Dermis microvascular lymphatic vessel endothelial cell (primary cell): ENCODE measurements at places on chromosomes 5 and 9.

DNA sequence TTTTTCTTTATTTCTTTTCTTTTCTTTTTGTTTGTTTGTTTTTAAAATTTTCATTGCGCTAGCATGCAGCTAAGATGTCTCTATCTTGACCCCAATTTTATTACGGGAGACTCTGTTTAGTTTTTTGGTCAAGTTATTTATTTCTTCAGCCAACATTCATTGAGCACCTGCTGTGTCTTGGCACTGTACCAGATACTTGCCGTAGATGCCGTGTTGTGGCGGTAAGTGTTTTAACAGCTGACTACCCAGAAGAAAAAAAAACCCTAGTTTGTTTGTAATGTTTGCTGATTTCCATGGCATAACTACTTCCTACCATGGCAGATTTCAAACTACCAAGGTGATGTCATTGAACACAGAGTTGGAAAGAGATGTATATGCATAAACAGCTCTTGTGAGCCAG, 65.0 kb downstream of the UGCG start:
- DNase-seq, result peak; percentile 94

DNA sequence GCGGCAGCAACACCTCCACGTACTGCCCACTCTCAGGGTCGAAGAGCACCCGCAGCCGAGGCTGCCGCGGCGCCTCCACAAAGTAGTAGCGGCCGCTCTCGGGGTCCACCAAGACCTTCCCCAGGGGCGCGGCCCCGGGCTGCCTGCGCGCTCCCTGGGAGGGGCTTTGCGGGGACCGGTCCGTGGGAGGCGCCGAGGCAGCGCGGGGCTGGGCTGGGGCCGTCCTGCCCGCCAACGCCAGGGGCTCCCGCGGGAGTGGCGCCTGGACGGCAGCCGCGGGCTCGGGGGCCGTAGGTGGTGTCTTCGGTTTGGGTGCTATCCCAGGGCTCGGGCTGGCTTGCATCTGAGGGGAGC, 2.6 kb upstream of the MZB1 start:
- no peak for DNase-seq

DNA sequence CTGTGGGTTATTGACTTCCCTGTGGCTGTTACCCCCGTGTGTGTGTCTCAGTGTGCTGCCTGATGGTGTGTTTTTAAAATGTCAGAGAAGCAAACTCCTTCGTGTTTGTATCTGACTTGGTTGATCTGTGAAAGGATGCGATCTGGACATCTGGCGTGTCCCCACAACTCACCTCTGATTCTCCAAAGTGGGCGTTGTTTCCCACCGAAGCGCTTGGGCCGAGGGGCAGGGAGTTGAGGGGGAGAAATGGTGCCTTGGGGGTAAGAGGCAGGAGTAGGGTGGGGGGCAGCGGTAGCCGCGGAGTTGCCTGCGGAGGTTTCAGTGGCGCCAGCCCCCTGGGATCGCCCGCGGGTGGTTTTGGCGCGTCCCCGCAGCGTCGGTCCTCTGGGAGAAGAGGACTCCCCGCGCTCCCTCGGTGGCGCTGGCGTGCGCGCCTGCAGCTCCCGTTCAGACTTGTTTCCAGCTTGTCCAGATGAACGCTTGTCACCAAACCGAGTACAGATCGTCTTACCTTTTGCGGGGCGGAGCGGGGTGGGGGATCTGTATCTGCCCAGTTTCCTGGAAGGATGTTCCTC, 1.1 kb downstream of the MAST4 start:
- DNase-seq, result peak; percentile 26

- DNase-seq, result no peak
These were observed 50.0 kb downstream of the ATPSCKMT start for GRCh38 chr5:10199692-10200091.

- no peak for DNase-seq
These were observed 25.8 kb upstream of the DAP start for GRCh38 chr5:10786835-10787234.

DNA sequence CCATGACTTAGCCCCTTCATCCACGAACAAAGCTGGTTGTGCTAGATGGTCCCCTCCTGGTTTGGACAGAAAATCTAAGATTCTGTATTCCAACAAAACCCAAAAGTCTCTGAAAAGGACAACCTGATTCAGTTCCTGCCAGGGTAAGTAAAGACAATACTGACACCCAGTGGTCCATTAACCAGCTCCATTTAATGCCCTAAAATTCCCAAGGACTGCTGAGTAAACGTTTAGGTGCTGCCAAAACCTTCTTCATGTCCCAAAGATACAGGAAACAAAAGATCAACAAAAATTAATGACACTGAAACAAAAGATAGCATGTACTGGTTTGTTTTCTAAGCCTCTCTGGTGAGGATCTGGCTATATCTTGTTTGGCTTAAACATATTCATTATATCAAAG, 25.3 kb upstream of the PPP1R2B start:
- no peak for DNase-seq

DNA sequence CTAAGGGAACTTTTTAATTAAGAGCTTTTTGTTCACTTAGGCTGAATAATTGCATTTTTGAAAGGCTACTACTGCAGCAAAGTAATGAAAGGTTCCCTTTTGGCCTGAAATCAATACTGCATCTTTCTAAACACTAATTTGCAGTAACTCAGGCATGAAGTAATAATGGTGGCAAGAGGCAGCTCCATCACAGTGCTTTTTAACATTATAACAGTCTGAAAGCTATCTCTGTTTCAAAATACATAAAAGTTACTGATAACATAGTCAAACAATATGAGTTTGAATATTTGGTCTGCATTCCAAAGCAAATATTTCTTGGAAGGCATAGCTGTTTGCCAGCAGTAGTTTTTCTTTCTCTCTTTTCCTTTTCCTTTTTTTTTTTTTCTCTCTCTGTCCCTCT, 113.4 kb downstream of the FBN2 start:
- DNase-seq, result no peak

DNA sequence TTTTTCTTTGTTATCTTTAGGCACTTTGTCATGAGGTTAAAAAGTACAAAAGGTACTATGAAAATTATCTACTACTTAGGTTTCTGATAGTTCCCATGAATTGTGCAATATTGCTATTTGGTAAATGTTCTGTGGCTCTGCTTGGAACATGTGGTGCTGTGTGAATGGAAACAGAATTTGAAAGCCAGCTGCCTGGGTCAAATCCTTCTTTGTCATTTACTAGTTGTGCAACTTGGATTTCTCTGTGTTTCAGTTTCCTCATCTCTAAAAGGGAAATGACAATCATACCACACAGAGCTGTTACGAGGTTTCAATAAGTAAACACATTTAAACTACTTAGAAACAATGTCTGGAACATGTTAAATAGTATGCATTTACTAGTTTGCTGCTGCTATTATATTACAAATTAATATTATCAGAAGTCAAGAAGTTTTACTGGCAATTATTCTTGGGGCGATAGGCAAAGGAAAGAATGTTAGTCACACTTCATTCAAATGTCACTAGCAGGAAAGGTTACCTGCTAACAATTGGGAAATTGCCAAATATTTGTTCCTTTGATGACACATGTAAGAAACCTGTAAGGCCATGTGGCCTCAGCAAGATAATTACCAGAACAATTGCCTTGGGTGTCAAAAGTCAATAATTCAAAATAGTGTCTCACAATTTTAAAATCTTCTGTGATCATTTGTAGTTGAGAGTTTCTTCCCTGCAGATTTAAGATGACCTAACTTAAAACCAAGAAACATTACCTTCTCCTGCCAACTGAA, 184.8 kb downstream of the KIAA0825 start:
- peak; percentile 88 for DNase-seq

- no peak for DNase-seq
These were observed 599.7 kb upstream of the FTMT start for GRCh38 chr5:121251954-121252353.

DNA sequence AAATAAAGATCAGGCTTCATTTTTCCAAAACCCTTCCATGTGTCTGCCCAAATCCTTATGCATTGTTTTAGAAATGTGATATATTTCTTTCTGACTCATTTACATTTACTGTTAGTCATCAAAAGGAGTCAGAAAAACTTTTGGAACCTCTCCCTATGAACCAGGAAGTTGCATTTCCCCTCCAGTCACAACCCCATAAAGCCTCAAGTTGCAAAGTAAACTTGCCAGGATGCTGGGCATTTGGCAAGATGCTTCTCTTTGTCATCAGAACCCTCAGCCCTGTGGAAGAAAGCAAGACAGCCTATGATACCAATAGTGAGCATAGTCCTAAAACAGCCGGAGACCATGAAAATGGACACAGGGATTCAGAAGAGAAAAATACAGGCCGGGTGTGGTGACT, 84.2 kb downstream of the MUSK start:
- peak; percentile 33 for DNase-seq

DNA sequence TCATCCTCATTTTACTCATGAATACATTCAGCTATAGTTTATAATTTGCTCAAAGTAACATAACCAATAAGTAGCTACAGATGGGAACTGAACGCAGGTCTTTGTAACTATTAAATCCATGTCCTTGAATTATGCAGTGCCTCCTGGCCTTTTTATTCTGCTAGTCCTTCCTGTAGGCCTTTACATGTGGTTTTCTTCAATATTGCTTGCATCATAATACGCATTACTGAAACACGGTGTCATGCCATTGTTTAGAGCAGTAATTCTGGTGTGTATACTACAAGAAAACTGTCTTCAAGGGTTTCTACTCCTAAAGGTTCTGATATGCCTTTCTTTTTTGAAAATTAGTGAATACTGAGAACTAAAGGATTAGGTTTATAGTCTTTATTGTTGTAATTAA, 20.7 kb downstream of the CWC27 start:
- no peak for DNase-seq

- DNase-seq, result no peak
These were observed 18.9 kb downstream of the BNIP1 start for GRCh38 chr5:173163219-173163618.

GRCh38 chr5:17113174-17113958, 104.1 kb upstream of the BASP1 start:
- no peak for DNase-seq

GRCh38 chr5:144638787-144639186, 468.1 kb downstream of the KCTD16 start:
- DNase-seq, result no peak

GRCh38 chr9:131096269-131097125, at the start of gene AIF1L:
TSS of gene AIF1L (plus strand) at chr9:131096531. CDS start at chr9:131096630, 99 bp downstream.
- no peak for DNase-seq

- DNase-seq, result no peak
These were observed 55.7 kb upstream of the SAP30L start for GRCh38 chr5:154390096-154390495.

- peak; percentile 93 for DNase-seq
These were observed 1.1 kb upstream of the TRIM41 start for GRCh38 chr5:181221792-181222629.

GRCh38 chr5:176775409-176775808, 35.0 kb upstream of the UNC5A start:
- DNase-seq, result no peak

GRCh38 chr9:19457693-19458009, 48.8 kb downstream of the ACER2 start:
- DNase-seq, result no peak

- DNase-seq, result no peak
These were observed 40.2 kb upstream of the TAS2R1 start for GRCh38 chr5:9670371-9670770.

GRCh38 chr5:88827997-88828396, 55.0 kb downstream of the MEF2C start:
- DNase-seq, result no peak

DNA sequence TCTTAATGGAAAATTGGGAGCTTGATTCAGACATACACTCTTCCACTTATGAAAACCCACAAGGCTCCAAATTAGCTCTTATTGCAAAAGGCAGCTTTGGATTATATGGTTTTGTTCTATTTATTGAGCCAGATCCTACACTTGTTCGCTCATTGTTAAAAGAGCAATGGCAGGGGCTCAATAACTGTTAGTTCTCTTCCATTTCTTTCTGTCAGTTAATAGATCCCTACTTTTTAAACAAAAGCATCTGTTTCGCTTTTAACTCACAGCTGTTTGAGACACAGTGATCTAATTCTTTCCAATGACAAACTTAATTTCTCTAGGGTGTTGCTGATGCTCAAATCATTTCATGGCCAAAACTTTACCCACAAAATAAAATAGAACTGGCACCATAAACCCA, 11.7 kb downstream of the C5 start:
- no peak for DNase-seq

DNA sequence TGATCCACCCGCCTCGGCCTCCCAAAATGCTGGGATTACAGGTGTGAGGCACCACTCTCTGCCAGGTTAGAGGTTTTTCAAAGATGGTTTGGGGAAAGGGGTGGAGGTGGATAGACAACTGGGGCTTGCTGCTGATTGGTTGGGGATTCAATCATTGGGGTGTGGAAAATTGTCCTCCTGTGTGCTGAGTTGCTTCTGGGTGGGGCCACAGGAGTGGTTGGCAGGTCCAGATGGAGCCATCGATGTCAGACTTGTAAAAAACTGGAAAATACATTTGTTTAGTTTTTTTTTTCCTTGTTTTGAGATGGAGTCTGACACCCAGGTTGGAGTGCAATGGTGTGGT, 61.9 kb upstream of the CLINT1 start:
- no peak for DNase-seq

- no peak for DNase-seq
These were observed 188.3 kb downstream of the CNTLN start for GRCh38 chr9:17322882-17323864.
